ENCODE measurements at places on chromosomes 6 and 20.

DNA sequence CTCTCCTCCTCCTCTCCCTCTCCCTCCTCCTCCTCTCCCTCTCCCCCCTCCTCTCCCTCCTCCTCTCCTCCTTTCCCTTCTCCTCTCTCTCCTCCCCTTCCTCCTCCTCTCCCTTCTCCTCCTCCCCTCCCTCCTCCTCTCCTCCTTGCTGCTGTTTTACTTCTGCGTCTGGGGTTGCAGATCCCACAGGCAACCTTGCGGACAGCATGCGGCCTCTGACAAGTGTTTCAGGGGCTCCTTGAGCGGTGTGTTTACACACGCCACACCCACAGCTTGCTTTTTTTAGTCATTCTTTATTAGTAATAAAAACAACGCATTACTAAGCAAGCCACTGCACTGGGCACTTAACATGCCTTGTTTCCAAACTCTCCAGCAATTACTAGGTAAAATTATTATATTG lies 81.9 kb downstream of the TFAP2C start:
- DNase-seq, result no peak

- DNase-seq, result no peak
Observed at GRCh38 chr20:32474009-32474716, 111.0 kb downstream of the NOL4L start.

GRCh38 chr20:37451616-37452015 lies 69.4 kb upstream of the NNAT start:
- no peak for DNase-seq

DNA sequence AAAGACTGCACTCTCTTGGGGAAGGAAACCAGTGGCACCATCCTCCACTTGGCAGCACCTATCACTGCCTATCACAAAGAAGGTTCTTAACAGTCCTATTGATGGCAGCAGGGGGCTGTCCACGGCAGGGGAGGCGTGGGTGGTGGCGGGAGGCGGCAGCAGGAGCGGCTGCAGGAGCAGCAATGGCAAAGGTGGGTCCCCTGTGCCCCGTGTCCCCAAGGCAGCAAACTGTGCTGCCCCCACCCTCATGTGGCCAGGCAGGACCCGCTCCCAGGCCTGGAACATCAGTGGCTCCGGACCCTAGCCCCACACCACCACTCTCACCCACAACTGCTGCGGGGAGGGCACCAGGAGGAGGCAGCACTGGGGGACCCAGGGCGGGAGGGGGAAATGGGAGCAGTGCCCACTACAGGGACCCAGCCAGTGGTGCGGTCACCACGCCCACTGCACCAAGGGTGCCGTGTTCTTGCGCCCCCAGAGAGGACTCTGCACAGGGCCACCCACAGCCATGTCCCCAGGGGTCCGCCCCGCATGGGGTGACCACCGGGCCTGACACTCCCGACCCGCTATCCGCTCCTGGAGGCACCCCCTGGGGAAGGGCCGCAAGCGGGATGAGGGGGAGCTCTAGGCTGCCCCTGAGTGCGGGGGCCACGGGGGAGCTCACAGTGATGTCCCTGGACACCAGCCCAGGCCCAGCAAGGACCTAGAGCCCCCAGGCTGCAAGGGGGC lies 54.6 kb downstream of the GMDS start:
- DNase-seq, result no peak

DNA sequence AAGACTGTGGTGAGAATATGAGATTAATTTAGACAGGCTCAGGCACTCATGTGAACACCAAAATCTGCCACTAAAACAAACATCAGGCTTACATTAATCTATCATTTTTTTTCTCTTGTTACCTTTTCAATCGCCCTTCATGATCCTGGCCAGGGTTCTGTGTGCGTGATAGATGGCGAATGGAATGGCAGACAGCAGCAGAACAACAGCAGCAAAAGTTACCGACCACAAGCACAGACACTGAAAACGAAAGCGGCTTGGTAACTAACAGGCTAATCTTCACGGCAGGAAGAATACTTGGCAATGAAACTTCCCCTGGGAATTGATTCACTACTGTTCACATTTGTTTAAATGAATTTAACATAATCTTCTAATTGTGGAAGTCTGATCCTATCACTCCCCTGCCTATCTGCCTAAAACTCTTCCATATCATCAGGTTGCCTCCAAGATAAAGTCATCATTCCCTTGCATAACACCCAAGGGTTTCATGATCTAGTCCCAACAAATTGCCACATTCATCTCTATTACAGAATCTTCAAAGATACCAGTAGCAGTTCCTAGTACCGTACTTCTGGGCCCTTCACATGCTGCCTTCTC lies 28.7 kb downstream of the PTPRK start:
- DNase-seq, result peak; percentile 92

- peak; percentile 51 for DNase-seq
Observed at GRCh38 chr6:17665132-17665531, 41.6 kb downstream of the NUP153 start.

- no peak for DNase-seq
Observed at GRCh38 chr6:25675167-25675566, 23.2 kb downstream of the SCGN start.

GRCh38 chr6:133945158-133945557 lies 7.9 kb upstream of the TBPL1 start:
- DNase-seq, result no peak

GRCh38 chr6:26521600-26522391 lies 16.4 kb upstream of the HMGN4 start:
- peak; percentile 93 for DNase-seq

GRCh38 chr20:17964632-17965031 lies 4.0 kb downstream of the SNX5 start:
- DNase-seq, result no peak

GRCh38 chr6:11282875-11283274 lies 50.4 kb upstream of the NEDD9 start:
- DNase-seq, result no peak

GRCh38 chr6:81718126-81718525 lies 34.4 kb downstream of the TENT5A start:
- no peak for DNase-seq

DNA sequence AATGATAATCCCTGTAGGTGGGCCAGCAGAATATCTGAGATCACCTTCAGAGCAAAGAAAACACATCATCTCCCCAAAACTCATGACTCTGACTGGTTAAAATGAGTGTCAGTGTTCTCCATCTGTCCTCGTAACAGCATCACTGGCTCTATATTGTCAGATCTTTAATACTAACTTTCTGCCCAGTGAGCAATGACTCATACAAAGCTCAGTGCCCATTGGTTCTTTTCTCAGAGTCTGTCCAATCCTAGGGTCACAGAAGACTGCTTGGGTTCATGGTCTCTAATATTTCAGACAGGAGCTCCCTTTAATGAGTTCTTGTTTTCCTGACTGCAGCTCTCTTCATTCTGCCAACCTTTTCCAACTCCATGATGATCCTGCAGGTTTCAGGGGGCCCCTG lies 36.4 kb downstream of the HLA-DPB1 start:
- DNase-seq, result peak; percentile 66

- DNase-seq, result no peak
Observed at GRCh38 chr6:104940238-104940892, 16.5 kb upstream of the LIN28B start.

- peak; percentile 24 for DNase-seq
Observed at GRCh38 chr6:89008001-89008814, 44.8 kb upstream of the RNGTT start.

- DNase-seq, result no peak
Observed at GRCh38 chr20:15220009-15220656, 882.7 kb upstream of the FLRT3 start.

GRCh38 chr6:137313928-137314855 lies 95.0 kb upstream of the IFNGR1 start:
- peak; percentile 84 for DNase-seq

GRCh38 chr6:1611572-1612298 lies 2.0 kb downstream of the FOXC1 start:
- DNase-seq, result peak; percentile 59

GRCh38 chr6:49915035-49915434 lies 48.7 kb upstream of the CRISP1 start:
- DNase-seq, result no peak

DNA sequence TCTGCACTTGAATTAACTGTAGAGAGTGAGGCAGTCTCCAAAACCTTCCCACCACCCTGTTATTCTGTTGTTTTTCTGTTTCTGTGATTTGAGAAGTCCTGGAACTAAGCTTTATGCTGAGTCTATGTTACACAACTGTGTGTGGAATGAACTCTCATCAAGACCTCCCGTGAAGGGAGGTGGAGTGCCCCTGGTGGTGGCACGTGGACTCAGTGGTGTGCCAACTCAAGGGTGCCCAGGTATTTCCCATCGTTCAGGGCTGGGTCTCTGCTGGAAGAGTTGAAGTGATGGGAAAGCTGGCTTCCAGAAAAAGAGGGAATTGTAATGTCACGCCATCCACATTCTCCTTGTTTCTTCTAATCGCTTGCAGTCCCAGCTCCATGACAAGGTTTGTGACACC lies 374.2 kb downstream of the SMOC2 start:
- no peak for DNase-seq

GRCh38 chr20:63701329-63702035 lies 5.0 kb downstream of the TNFRSF6B start:
- DNase-seq, result no peak

DNA sequence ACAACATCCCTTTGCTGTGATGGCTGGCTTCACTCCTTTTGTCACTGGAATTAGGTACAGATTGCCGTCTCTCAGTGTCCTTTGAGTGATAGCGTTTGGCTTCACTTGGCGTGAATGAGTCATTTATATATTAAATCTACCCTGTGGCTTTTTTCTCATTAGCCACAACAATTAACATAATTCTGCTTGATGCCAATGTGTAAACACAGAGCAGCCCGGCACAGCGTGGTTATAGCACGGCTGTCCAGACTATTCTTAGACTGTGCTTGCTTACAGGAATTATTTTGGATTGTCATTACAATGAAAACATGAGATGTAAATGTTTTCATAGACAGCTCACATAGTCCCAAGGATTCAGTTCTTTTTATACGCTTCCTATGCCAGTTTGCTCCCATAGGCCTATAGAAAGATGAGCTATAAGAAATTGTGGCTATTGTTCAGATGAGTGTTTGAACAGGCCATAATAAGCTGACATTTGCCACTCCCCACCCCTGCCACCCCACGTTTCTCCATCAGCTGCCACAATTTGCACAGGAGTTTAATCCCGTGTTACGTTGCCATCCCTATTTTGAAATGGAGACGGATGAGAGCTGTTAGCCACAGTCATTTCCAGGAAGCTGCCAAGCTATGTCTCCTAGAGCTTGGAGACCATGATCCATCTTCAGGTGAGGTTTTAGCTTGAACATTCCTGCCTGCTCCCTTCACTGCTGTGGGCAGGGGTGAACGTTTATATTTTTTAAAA lies 65.9 kb downstream of the PPP1R14C start:
- DNase-seq, result no peak

DNA sequence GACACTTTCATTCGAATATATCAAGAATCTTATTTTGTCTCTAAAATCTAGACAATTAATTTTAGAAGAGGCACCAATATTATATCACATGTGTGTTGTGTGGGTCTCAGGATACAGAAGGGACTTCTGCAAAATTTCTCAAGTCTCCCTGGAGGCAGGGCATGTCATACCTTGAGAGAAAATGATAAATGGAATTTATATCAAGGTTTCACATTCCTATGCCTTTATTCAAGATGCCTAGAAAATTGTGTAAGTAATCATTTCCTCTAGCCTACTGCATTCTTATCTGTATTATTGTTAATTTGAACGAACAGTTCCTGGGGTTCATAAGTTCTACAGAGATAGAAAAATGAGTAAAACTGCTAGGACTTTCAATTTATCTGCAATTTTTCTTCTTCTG lies 1247.9 kb downstream of the GRIK2 start:
- no peak for DNase-seq

DNA sequence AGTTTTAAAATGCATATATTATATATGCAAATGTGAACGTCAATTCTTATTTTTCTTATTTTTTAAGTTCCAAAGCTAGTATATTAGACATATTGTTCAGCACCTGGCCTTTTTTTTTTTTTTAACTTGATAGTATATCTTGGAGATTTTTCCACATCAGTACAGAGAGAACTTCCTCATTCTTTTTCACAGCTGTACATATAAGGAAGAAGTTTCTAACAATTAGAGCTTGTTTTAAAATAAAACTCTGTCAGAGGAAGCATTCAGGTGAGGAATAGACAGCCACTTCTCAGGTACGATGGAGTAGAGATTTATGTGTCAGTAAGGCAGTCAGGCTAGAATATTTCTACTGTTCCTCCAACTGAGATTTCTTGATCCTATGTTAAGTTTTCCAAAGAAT lies 233.1 kb upstream of the SUPT3H start:
- peak; percentile 28 for DNase-seq

DNA sequence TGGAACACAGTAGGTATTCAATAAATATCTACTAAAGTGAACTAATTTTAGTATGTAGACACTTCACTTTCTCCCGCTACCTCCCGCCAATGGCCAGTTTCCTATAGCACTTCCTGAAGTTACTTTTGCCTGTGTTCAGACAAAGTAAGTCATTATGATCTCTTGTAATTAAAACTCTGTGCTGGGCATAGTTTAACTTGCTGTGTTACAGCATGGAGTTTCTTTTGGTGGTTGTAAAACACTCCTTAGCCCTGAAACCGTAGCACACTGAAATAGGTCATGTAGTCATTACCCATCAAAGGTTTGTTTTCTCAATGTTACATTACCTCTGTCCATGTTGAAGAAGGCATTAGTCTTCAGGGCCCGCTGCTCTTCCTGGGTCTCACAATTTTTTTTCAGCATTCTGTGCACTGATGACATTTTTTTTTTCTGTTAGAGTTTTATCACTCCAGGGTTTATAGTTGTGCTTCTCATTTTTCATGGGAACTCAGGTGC lies 54.0 kb upstream of the CENPW start:
- DNase-seq, result no peak

- no peak for DNase-seq
Observed at GRCh38 chr6:35514587-35514986, 1.9 kb upstream of the TULP1 start.

DNA sequence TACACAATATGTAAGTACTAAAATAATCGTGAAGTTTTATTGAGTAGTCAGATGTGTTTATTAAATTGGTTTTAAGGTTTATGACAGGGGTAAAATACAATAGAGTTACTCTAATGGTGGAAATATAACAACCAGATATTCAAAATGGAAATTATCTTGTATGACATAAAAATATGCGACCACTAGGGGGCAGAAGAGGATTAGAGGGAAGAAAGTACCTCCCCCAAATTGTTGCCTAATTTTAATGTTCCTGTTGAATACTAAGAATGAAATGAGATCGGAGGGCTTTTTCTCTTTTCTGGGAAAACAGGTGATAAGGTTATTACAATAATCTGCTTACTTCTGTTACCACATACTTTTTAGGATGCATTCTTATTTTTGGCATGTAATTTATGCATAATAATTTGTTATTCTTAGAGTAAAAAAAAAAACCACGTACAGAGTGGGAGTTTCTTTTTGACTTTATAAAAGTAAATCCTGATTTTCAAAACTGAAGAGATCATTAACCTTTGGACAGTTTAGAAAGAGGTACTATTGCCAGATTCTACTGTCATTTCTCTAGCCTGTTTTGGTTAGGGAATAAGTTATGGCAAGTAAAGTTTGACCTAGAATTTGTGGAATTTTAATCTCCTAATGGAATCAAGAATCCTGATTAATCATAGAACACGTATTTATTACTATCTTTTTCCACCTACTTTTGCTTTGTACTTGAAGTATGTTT lies 159.2 kb downstream of the CD109 start:
- peak; percentile 90 for DNase-seq

- DNase-seq, result no peak
Observed at GRCh38 chr6:17964633-17965032, 22.8 kb downstream of the KIF13A start.

- no peak for DNase-seq
Observed at GRCh38 chr20:47783828-47784598, 1.3 kb downstream of the SULF2 start.

Measured in OCI-M1 (cell line).